ENCODE measurements at places on chromosomes 2 and 18.

DNA sequence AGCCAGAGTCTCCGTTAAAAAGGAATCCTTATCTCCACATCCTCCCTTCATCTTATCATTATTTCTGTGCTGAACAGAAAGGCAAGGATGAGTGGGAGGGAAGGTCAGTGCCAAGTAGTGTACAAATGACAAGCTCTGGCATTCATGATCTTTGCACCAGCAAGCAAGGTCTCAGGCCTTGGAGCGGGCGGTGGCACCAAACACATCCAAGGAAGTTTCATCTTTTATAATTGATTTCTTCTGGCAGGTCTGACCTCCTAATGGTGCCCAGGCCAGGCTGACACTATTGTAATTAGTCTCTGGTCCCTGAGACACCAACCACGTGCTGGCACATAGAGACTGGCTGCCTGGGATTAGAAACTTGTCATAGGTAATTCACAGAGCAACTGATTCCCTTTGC is 336.6 kb downstream of the EN1 start:
- DNase-seq: no peak
- no peak overlapping the region for H3K4me3 ChIP-seq
- no peaks in the 10 kb centered on the region for H3K36me3 ChIP-seq
- H3K27me3 ChIP-seq: no peaks in the 10 kb centered on the region
- H3K4me1 ChIP-seq: no peaks in the 10 kb centered on the region
- no peak overlapping the region for H3K27ac ChIP-seq

DNA sequence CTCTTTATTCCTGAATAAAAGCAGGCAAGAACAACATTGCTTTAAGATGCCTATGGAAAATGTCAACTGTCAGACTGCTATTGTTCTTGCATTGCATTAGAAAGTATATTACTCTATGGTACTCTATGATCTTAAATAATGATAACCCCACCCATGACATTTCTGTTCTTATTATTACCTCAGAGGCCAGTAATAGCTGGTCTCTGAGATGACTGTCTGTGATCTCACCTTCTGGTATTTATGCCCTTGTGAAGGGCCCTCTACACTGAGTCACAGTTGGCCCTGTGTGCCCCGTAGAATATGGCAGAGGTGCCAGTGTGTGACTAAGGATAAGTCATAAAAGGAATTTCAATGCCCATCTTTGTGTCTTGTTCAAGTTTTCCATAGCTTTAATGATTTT is 61.0 kb downstream of the SPP2 start:
- no peaks in the 10 kb centered on the region for H3K27me3 ChIP-seq
- no peak overlapping the region for H3K4me3 ChIP-seq
- DNase-seq: no peak
- no peaks in the 10 kb centered on the region for H3K36me3 ChIP-seq

GRCh38 chr18:46040747-46041104 is 31.3 kb downstream of the PSTPIP2 start:
- H3K27ac ChIP-seq: no peak overlapping the region
- H3K36me3 ChIP-seq: no peaks in the 10 kb centered on the region
- no peak overlapping the region for H3K4me3 ChIP-seq
- no peak for DNase-seq

GRCh38 chr18:65835881-65836280 is 85.1 kb downstream of the CDH7 start:
- no peak for DNase-seq
- H3K27ac ChIP-seq: no peak overlapping the region
- no peak overlapping the region for H3K4me3 ChIP-seq
- no peaks in the 10 kb centered on the region for H3K27me3 ChIP-seq
- no peaks in the 10 kb centered on the region for H3K36me3 ChIP-seq

DNA sequence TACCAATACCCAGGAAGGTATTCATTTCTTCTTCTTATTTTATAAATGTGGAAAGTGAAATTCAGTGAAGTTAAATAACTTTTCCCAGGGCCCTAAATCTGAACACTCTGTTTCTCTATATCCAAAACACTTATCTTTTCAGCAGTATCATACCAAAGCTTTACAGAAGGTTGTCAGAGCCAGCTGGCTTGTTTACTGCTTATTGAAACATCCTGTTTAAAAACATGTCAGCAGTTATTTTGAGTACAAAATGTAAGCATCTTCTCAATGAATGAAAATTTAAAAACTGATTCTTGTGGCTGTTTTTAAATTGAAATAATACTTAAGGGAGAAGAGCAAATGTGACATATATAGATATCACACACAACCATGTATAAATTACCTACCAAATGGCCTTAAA is 11.3 kb upstream of the CDH19 start:
- no peak overlapping the region for H3K4me3 ChIP-seq
- no peaks in the 10 kb centered on the region for H3K4me1 ChIP-seq
- DNase-seq: no peak
- H3K27me3 ChIP-seq: no peaks in the 10 kb centered on the region
- no peaks in the 10 kb centered on the region for H3K36me3 ChIP-seq

DNA sequence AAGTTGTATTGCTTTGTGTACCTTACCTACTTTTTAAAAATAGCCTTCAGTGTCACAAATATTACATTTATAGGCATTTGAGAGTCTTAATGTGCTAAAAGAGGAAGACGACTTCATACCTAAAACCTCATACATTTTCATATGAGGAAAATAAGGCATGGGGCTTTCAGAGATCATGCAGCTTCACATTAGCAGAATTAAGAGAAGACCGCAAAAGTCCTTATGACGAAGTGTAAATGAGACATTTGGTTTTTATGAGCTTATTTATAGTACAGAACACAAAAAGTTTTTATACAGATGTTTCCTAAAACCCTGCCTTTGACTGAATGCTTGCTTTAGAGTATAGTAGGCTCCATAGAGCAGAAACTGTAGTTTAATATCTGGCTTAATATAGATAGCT is 10.1 kb upstream of the CCDC138 start:
- H3K27me3 ChIP-seq: no peaks in the 10 kb centered on the region
- no peak for DNase-seq
- H3K36me3 ChIP-seq: peaks cover 30% of the 10 kb centered on the region
- no peaks in the 10 kb centered on the region for H3K4me1 ChIP-seq
- no peak overlapping the region for H3K4me3 ChIP-seq
- H3K27ac ChIP-seq: no peak overlapping the region

- H3K4me3 ChIP-seq: no peak overlapping the region
- H3K36me3 ChIP-seq: no peaks in the 10 kb centered on the region
- no peak for DNase-seq
- H3K27me3 ChIP-seq: no peaks in the 10 kb centered on the region
- H3K27ac ChIP-seq: no peak overlapping the region
- H3K4me1 ChIP-seq: peaks cover 8% of the 10 kb centered on the region
Observed at GRCh38 chr2:229205704-229206103, 65.4 kb downstream of the PID1 start.

- DNase-seq: peak; percentile 14
- peaks cover 16% of the 10 kb centered on the region for H3K4me1 ChIP-seq
- peak overlapping the region; percentile 86 for H3K27ac ChIP-seq
Observed at GRCh38 chr2:215435280-215435869, 493 bp downstream of the FN1 start.

GRCh38 chr18:7619676-7620075 is 52.6 kb downstream of the PTPRM start:
- no peak overlapping the region for H3K27ac ChIP-seq
- H3K36me3 ChIP-seq: no peaks in the 10 kb centered on the region
- H3K4me3 ChIP-seq: no peak overlapping the region
- DNase-seq: no peak

- peaks cover 22% of the 10 kb centered on the region for H3K4me1 ChIP-seq
- no peak for DNase-seq
- peak overlapping the region; percentile 36 for H3K4me3 ChIP-seq
- no peaks in the 10 kb centered on the region for H3K36me3 ChIP-seq
- H3K27ac ChIP-seq: no peak overlapping the region
- H3K27me3 ChIP-seq: peaks cover 26% of the 10 kb centered on the region
Observed at GRCh38 chr2:119431976-119432850, 559 bp downstream of the TMEM37 start.

GRCh38 chr2:223787358-223787757 is 50.0 kb downstream of the AP1S3 start:
- DNase-seq: no peak
- no peaks in the 10 kb centered on the region for H3K36me3 ChIP-seq
- H3K27me3 ChIP-seq: no peaks in the 10 kb centered on the region
- H3K27ac ChIP-seq: no peak overlapping the region

- no peak overlapping the region for H3K27ac ChIP-seq
- no peak overlapping the region for H3K4me3 ChIP-seq
- DNase-seq: no peak
- H3K27me3 ChIP-seq: no peaks in the 10 kb centered on the region
- no peaks in the 10 kb centered on the region for H3K36me3 ChIP-seq
Observed at GRCh38 chr2:227653419-227653818, 13.2 kb upstream of the SCYGR5 start.

DNA sequence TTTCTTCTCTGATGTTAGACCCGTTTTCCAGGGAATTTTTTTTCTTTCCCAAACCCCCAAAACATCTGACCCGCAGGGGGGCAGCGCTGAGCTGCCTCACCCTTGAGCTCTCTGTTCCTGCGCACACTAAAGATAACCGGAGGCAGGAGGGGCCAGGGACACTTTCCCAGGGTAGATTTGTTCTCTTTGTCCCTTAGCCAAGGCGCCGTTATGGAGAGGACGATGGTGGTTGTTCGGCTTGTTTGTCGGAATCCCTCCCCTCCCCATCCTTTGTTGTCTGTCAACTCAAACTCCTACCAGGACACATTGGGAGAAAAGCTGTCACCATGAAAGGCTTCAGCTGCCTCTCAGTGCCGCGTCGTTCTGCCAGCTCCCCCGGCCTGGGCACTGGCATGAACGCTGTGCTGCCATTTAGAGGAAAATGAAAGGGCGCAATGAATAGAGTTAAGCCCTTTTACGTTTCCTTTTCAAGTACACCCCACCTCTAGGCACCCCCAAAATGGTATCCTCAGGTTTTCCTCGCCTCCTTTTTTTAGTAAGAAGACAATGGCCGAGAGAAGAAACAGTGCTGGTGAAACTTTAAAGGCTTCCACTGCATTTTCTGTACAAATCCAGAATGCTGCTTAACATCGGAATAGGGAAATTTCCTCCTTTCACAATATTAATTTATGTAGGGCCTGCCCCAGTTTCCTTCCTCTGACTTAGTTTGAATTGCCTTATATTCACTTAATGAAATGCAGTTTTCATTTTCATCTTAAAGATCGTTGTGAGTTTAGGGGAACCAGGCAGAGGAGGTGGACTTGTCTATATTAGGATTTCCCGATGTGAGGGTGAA is 62.1 kb downstream of the RND3 start:
- H3K4me1 ChIP-seq: peaks cover 8% of the 10 kb centered on the region
- no peak for DNase-seq
- H3K36me3 ChIP-seq: no peaks in the 10 kb centered on the region
- no peaks in the 10 kb centered on the region for H3K27me3 ChIP-seq
